Inflammatory macrophage treated with lipopolysaccharide for 4 hours (primary cell): ENCODE measurements at places on chromosomes 6 and 20.

DNA sequence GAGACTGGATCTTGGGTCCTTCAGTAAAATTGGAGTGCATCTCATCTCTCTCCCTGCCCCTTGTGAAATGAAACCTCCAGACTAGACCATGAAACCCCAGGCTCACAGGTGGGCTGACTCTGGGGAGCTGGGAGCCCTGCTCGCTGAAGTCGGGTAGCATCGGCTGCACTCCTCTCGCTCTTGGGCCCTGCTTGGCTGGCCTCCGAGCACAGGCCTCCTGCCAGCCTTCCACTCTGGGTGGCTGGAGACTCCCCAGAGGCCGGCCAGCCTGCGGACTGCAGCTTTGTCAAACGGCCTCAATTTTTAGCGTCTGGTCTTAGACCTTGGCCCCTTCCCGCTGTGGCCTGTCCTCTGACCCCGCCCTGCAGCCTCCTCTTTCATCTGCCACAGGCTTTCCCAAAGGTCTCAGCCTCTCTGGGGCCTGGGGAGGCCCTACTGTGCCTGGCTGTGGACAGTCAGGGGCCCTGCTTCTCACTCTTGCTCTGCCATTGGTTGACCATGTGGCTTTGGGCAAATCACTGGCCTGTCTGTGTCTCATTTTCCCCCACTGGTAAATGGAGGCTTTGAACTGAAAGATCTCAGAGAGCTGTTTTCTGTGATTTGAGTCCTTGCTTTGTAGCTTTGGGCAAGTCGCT is 45.1 kb downstream of the SRC start:
- DNase-seq, result no peak

GRCh38 chr20:58538752-58539151 is 23.6 kb upstream of the APCDD1L start:
- DNase-seq, result no peak

DNA sequence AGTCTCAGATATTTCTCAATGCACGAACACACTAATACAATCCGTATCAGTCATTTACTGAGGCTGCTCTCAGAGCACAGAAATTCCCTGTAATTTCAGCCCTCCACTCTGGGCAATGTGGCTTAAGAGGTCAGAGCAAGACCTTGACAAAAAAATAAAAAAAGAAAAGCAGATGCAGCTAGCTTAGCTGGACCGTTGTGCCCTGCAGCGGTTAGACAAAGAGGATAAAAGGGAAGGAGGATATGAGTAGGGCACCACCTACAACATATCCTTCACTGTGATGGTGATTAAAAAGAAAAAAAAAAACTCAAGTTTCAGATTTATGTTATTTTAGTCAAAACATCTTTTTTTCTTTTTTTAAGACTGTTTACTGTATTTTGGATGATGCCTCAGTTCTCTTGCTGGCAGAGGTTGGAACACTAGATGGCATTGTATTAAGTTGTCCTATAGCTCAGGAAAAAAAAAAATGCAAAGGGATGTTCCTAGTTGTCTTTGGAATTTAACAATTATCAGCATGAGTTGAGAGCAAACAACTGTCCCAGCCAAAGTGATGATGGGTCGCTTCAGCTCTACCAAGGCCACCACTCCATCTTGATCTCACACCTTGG is 59.9 kb downstream of the ANKEF1 start:
- no peak for DNase-seq

DNA sequence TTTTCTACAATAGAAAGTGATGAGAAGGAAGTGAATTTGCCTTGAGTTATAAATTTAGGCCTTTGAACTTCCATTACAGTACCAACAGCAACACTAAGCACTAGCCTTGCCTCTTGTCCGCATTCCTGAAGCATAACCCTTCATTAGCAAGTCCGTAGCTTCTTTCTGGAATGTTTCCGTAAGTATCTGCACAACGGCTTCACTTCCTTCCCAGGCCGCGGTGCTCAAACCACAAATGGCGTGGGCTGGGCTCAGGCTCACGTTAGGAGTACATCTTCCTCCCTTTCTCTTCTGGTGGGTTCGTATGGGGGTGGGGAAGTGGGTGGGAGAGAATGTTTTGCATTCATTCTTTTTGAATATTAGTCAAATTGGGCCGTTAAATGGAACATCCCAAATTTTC is 193.8 kb upstream of the SNX9 start:
- peak; percentile 30 for DNase-seq

DNA sequence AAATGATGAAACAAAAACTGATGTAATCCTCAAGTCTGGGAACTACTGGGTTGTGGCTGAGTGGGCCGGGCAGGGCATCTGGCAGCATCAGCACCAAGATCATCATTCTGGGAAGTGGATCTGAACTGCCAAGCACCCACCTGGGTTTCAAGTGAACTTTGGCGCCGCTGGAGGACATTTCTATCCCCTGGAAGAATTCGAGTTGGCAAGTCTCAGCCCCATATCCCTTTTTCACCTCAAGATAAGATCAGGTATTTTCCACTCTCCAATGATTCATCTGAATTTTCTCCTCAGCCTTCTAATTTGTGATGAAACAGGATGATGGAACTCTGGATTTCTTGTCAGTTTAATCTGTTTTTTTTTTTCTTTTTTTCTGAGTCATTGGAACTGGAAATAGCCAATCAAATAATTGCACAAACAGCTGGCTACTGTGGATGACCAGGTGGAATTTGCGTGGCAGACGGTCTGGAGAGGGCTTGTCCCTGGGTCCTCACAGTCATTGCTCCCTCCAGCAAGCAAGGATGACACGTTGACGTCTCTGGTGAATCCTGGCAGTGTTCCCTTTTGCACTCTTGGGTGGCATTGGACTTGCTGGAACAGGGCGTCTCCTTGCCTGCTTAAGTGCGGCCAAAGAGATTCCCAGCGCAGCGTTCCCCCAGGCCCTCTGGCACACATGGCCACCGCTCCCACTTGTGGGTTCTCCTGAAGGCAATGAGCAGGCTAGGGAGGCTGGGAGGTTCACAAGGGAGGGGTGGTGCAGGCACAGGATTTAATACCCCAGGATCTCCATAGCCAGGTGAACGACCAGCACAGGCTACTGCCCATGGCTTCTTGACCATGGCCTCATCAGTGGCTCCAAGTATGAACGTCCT is 80.4 kb downstream of the DHX35 start:
- no peak for DNase-seq

DNA sequence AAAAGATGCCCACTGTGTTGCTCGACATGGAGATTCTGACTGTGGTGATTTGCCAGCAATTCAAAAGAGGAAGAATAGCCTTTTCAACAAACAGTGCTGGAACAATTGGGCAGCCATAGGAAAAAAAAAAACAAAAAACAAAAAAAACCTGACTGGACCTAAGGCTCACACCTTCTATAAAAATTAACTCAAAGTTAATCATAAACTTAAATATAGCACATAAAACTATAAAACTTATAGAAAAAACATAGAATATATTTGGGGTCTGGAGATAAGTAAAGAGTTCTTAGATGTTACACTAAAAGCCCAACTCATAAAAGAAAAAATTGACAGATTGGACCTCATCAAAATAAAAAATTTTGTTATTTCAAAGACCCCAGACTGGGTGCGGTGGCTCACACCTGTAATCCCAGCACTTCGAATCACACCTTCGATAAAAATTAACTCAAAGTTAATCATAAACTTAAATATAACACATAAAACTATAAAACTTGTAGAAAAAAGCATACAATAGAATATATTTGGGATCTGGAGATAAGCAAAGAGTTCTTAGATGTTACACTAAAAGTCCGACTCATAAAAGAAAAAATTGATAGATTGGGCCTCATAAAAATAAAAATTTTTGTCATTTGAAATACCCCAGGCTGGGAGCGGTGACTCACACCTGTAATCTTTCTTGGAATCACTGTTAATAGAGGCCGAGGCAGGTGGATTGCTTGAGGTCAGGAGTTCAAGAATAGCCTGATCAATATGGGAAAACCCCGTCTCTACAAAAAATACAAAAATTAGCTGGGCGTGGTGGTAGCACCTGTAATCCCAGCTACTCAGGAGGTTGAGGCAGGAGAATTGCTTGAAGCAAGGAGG is 115.6 kb upstream of the FAM83B start:
- DNase-seq, result no peak

DNA sequence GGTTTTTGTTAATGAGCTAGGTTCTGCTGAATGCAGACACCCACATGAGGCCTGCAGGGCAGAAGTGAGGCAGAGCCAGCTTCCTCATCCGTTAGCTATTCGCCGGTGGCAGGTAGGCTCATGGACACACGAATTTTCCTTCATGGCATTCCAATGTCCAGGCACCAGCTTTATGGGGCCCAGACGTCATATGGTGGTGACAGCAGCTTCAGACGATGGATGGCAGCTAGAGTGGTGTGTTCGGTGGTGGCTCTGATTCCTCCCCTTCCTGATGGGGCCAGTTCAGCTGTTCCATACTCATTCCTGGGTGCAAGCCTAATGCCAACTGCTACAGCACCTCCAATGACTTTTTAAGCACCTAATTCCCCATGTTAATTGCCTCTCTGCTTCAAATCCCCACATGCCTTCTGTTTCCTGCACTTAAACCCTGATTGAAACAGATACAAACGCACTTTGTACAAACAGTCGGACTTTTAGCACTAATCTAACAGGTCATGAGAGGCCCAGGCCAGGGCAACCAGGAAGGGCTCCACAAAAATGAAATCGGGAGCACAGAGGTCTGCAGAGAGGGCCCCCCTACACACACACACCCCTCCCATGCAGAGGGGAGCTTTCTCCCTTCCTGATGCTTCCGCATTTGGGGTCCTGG is 35.7 kb upstream of the MLN start:
- no peak for DNase-seq

- no peak for DNase-seq
These were observed 140.4 kb upstream of the CENPW start for GRCh38 chr6:126199466-126199865.

DNA sequence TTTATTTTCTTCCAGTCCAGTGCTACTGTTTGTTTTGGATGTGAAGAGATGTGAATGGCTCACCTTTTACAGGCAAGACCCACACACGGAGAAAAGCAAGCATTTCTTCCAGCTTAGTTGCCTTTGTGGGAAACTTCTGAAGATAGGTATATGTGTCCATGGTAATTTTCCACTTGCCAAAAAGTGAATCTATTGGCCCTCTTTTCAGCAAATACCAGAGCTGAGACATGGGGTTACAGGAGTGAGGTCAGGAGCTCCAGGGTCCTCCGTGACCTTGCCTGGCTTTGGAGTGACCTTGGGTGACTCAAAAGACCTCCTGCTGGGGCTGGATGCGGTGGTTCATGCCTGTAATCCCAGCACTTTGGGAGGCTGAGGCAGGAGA is 166.7 kb downstream of the SCML4 start:
- no peak for DNase-seq

- no peak for DNase-seq
These were observed 221.4 kb upstream of the PLN start for GRCh38 chr6:118326712-118327111.

- peak; percentile 65 for DNase-seq
These were observed 66.7 kb downstream of the RPP21 start for GRCh38 chr6:30411515-30412207.

- DNase-seq, result no peak
These were observed 33.1 kb upstream of the TNFRSF21 start for GRCh38 chr6:47342824-47343223.

- DNase-seq, result no peak
These were observed 115.3 kb downstream of the COL12A1 start for GRCh38 chr6:75090576-75090975.

- DNase-seq, result peak; percentile 67
These were observed 20.7 kb downstream of the GTPBP2 start for GRCh38 chr6:43608310-43608763.

DNA sequence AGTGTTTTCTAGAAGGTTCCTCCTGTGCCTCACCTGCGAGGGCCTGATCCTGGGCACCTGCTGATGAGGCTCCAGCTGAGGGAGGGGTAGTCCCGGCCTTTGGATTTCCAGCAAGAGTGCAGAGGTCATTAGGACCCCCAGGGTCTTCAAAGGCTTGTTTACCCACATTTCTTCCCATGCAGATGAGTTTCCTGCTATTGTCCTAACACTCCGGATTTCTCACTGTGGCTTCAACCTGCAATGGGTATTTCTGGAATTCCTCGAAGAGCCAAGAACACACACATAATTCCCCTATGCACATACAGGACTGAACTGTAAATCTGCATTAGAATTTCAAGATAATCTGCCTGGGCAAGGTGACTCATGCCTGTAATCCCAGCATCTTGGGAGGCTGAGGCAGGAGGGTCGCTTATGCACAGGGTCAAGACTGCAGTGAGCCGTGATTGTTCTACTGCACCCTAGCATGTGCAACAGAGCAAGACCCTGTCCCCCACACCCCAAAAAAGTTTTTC is 53.9 kb downstream of the ADNP start:
- no peak for DNase-seq

- DNase-seq, result no peak
These were observed 31.6 kb downstream of the MTRES1 start for GRCh38 chr6:107059606-107060005.
